ENCODE measurements at places on chromosomes 16 and 17.
A peak's percentile ranks its signal among the peaks of the same experiment; 100 is the strongest.

DNA sequence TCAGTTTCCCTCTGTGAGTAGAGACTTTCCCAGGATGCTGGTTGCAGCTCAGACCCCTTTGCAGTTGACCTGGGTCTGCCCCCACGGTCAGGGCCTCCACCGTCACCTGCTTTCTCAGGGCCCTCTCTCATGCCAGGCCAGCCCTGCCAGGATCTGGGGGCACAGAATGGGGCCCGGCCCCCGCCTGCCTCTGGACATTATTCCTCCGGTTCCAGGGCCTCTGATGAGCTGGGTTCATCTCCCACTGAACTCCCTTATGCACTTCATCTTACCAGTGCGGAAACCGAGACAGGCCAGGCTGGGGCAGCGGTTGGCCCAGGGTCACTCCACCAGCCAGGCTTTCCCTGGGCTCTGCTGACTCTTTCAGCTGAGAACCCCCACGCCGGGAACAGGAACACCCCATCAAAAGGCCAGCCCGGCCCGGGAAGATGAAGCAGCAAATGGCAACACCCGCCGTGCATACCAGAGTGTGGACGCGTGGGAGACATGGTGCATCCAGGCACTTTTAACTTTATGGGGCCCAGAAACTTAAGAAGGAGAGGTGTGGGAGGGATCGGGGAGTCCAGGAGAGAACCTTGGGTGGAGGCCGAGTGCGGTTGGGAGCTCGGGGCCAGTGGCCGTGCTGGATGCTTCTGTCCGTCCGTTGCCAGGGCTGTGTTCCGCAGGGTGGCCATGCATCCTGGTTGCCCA, 19.9 kb downstream of the ZNF469 start:
- no peak for DNase-seq

GRCh38 chr17:28346746-28347246, 10.5 kb downstream of the POLDIP2 start:
- no peak for DNase-seq

DNA sequence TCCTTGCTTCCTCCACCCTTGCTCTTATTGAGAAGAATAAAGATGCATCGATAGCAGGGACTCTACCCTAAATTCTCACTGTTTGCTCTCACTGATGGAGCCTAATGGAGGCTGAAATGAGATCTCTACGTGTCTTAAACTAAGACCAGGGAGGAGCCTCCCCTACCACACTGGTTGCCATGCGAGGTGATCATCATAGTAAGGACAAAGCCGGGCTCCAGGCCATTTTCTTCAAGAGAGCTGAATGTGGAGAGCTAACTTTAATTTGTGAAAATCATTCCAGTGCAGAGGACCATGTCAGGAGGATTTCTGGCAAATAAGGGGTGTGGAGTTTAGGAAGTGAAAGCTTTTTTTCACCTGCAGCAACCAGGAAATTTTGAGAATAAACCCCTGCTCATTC, 5.6 kb downstream of the CDH11 start:
- no peak for DNase-seq

- peak; percentile 79 for DNase-seq
These were observed 68.3 kb downstream of the SNX11 start for GRCh38 chr17:48175692-48176470.

- DNase-seq, result no peak
These were observed 353.9 kb upstream of the C16orf82 start for GRCh38 chr16:26712876-26713275.

GRCh38 chr17:31072186-31072585, 22.6 kb upstream of the NF1 start:
- DNase-seq, result no peak

- peak; percentile 64 for DNase-seq
These were observed at the start of gene RAB26 for GRCh38 chr16:2147981-2148671. TSS of gene RAB26 (plus strand) at chr16:2148625. CDS start at chr16:2148784, 159 bp downstream.

DNA sequence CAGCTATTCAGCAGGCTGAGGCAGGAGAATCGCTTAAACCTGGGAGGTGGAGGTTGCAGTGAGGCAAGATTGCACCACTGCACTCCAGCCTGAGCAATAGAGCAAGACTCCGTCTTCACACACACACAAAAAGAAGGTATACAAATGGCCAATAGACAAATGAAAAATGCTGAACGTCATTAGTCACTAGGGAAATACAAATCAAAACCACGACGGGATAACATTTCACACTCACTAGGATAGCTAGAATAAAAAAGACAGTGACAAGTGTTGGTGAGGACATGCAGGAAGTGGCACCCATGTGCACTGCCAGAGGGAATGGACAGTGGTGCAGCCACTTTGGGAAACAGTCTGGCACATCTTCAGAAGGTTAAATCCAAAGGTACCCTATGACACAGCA, 172.9 kb downstream of the FTO start:
- DNase-seq, result no peak

DNA sequence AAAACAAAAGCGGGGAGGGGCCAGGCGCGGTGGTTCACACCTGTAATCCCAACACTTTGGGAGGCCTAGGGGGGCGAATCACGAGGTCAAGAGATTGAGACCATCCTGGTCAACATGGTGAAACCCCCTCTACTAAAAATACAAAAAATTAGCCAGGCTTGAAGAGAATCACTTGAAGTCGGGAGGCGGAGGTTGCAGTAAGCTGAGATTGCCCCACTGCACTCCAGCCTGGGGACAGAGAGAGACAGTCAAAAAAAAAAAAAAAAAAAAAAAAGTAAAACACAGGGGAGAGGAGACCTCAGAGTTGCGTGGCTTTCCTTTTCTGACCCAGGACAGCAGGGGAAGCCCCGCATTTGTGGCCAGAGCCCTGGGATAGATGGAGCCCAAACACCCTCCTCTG, 19.9 kb downstream of the ACTG1 start:
- DNase-seq, result no peak

DNA sequence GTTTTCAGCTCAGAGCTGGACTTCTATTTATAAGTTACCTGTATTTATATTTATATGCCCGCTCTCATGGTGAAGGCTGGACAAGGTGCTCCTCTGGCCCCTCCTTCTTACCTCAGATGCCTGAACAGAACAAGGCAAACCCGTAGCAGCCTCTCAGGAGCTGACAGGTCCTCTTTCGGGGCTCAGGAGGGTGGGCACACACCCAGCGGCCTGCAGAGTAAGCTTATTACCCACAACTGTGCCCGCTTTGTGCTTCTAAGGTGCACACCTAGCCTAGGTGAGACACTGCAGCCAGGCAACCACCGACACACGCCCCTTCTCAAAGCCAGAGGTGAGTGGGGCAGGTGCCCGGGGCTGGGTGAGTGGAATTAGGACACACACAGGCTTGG, 5.3 kb downstream of the NKIRAS2 start:
- DNase-seq, result no peak

DNA sequence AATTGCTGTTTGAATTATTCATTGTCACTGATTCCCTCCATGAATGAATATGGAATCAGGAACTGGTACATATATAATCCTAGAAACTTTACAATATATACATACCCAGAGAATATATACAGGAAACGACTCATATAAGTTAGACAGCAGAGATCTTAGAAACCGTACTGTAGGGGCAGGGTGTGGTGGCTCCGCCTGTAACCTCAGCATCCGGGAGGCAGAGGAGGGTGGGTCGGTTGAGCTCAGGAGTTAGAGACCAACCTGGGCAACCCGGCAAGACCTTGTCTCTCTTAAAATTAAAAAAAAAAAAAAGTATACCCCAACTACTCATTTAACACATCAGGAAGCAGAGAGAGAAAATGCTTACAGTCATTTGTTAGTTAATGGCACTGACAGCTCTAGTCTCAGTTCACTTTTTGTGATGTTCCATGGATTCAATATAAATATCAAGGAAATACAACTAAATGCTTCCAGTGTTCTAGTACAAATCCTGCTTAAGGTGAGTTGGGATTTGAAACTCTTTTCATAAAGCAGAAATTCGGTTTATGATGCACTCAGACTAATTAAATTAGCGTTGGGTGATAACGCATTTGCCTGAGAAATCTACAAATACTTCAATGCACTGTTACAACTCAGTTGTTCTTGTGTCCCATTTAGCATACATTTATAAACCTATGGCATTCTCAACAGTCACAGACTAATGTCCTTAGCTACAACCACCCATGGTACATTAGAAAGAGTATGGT, 5.6 kb downstream of the GLG1 start:
- peak; percentile 70 for DNase-seq

DNA sequence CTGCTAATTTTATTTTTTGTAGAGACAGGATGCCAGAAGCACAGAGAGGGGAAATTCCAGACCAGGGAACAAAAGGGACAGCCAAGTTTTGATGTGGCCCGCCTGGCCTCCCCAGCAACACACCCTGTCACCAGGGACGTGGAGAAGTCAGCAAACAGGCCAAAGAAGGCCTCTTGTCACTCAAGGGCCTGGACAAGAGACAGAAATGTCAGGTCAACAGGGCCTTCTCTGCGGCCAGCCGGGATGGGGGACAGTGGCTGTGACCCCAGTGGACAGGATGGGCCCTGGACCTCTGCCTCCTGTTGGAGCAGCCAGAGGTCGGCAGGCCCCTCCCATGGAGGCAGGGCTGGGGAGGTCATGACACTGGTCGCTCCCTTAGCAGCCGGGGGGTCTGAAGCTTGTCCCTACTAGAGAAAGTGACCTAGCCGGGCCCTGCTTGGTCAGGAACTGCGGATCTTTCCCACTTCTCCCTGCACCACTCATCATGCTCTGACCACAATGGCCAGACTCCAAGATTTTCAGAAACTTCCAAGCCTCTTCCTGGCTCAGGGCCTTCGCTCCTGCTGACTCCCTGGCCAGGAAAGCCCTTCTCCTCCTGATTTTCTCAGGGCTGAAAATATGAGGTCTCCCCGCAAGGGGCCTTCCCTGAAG, 9.2 kb upstream of the TVP23A start:
- DNase-seq, result peak; percentile 69

- DNase-seq, result no peak
These were observed 11.0 kb downstream of the FUS start for GRCh38 chr16:31190818-31191444.

DNA sequence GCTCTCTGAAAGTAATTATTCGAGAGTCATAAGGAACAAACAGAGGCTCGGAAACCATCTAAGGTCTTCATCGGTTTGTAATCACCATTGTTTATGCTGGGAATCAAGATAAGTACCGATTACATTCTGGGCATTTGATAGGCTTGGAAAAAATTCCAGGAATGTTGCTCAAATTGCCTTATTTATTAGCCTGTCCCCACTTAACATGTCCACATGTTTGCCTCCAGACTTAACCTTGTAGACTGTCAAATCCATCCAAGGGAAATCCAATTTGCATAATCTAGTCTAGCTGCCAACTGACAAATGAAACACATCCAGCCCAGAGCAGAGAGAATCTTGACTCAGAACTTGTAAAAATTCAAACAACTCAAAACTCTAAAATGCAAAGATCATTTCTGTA, 51.3 kb upstream of the TMC5 start:
- no peak for DNase-seq

GRCh38 chr17:80760511-80760911, 215.9 kb downstream of the RPTOR start:
- peak; percentile 11 for DNase-seq

- no peak for DNase-seq
These were observed 75.3 kb upstream of the MYOCD start for GRCh38 chr17:12590417-12590816.

DNA sequence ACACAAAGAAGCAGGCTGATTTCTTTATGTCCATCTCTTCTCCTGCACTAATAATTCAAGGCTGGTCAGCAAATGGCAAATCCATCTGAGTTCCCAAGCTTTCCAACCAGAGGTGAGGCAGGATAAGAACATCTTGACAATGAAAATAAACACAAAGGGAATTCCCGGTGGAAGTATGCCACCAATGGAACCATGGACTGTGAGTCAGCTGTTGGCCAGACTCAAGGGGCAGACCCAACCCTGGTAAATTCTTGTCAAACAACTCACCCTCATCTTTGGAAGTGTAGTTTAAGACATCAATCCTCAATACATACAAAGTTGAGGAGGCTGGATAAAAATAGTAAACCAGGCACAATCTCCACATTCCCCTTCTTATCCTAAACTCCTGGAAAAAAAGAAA, 74.3 kb upstream of the CES5A start:
- peak; percentile 45 for DNase-seq

DNA sequence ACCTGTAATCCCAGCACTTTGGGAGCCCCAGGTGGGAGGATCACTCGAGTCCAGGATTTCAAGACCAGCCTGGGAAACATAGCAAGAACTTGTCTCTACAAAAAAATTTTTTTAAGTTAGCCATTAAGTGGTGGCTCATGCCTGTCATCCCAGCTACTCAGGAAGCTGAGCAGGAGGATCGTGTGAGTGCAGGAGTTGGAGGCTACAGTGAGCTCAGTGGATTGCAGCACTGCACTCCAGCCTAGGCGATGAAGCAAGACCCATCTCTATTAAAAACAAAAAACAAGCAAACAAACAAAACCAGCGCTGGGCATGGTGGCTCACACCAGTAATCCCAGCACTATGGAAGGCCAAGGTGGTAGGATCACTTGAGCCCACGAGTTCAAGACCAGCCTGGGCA, 38.0 kb downstream of the HEATR3 start:
- DNase-seq, result peak; percentile 55

GRCh38 chr17:45018848-45019711, 32.4 kb downstream of the DCAKD start:
- peak; percentile 77 for DNase-seq

- DNase-seq, result peak; percentile 33
These were observed 1.3 kb downstream of the METTL23 start for GRCh38 chr17:76727745-76728456.

- DNase-seq, result no peak
These were observed 50.4 kb upstream of the HAS3 start for GRCh38 chr16:69055008-69055407.

DNA sequence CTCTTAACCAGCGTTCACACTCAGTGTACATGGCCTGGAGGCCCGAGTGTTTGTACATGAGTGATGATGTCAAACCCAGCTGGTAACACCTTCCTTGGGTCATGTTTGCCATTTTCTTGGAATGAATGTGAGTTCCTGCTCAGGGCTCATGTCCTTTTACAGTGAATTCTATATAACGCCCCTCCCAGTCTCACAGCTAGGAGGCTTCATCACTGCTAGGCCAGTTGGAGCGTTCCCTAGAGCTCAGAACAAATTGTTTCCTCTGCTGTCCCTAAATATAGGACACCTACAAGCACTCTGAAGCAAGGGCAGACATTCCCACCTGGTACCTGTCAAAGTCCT, 5.5 kb downstream of the TIMM22 start:
- peak; percentile 23 for DNase-seq

DNA sequence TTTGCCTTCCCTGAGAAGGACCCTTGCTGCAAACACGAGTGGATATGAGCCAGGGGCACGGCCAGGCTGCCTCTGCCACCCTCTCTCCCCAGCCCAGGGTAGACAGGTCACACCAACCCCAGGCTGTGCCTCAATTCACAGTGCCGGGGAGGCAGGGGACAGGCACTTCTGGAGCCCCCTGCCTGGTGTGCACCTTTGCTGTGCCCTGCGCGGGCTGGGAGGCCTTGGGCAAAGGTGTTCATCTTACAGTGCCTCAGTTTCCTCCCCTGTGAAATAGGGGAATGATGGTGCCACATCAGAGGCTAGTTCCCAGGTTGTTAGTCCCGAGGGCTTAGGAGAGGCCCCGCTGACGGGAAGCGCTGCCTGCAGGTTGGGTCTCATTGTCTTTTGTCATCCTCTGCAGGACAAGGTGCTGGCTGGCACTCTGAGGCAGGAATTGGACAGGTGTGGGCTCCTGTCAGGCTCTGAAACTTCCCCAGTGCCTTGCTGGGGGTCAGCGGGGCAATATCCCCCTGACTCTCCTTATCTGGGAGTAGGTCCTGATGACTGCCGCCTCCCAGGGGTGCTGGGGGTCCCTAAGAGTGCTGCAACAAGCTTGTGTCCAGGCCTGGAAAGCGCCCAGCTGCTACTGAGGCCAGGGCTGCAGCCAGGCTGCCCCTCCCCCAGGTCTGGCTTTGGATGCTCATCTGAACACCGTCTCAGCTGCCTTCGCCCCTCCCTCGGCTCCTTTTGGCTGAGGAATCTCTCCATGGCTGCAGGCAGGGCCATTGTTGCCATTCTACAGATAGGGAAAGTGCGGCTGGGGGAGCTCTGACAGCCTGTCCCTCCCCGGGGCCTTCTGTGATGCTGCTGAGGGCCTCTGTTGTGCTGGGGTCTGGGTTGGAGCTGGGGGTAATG, 3.1 kb downstream of the PRSS21 start:
- DNase-seq, result no peak

All from ELR (cell line).